GM03348 (cell line): ENCODE measurements at places on chromosomes 2 and 18.
A peak's percentile ranks its signal among the peaks of the same experiment; 100 is the strongest.

DNA sequence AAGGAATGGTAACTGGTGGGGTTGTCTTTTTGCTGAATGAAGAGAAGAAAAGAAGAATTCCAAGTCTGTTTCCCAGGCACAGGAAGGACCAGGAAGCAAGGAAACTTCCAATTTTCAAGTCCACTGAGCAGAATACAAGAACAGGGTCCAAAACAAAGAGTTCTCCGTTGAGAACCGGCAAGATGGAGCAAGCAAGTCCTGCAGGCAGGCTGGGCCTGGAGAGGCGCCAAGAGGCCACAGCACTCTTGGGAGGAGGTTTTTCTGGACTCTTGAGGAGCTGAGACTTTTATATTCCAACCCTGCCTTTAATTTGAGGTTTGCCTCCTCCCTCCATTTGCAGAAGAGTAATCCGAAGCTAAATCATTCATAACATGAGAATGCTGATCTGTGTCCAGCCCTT lies 224.5 kb downstream of the IKZF2 start:
- no peak for DNase-seq

DNA sequence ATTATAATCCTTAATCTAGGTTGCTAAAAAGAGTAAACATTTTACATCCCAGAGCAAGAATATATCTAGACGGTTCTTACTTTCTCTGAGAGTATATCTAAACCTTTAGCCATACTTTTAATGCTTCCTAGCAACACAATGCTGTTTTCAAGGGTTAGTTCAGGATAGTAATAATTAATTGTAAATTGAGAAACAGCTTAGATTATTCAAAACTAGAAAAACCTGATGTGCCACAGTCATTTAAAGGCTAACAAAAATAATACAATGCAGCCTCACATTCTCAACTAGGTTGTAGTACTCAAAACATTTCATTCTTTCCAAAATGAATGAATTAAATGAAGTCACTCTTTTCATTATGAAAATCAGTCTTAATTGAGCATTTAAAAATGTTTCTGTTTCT lies 103.2 kb upstream of the OTX1 start:
- no peak for DNase-seq

DNA sequence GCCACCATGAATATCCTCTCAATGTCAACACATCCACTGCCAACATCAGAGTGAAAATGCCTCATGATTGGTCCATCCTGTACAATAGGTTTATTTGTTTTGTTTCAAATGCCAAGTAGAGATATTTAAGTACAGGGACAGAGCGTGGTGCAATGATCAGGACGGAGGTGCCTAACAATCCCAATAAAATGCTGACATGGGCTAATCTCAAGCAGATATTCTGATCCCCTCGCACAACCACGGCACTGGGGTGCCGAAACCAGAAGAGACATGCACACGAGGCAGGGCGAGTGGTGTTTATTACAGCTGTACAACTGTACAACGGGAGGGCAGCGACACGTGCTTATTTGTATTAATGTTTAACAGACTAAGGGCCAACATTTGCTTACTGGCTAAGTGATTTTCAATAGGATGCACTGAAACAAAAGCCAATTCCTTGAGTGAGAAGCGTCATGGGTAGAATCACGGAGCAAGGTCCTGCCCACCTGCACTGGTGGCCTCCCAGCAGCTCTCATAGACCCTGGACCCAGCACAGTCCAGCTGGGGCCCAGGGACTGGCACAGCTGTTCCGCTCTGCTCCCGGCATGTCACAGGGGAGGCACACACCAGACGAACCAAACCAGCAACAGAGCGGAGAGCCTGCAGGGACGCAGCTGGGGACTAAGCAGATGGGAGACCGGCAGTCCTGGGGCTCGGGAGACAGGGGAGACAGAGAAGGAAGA lies 101.4 kb downstream of the HDAC4 start:
- DNase-seq = no peak

- no peak for DNase-seq
Observed at GRCh38 chr18:46696268-46696667, 39.2 kb upstream of the LOXHD1 start.

GRCh38 chr2:109128048-109128615 lies 873 bp upstream of the SH3RF3 start:
- DNase-seq = peak; percentile 96

DNA sequence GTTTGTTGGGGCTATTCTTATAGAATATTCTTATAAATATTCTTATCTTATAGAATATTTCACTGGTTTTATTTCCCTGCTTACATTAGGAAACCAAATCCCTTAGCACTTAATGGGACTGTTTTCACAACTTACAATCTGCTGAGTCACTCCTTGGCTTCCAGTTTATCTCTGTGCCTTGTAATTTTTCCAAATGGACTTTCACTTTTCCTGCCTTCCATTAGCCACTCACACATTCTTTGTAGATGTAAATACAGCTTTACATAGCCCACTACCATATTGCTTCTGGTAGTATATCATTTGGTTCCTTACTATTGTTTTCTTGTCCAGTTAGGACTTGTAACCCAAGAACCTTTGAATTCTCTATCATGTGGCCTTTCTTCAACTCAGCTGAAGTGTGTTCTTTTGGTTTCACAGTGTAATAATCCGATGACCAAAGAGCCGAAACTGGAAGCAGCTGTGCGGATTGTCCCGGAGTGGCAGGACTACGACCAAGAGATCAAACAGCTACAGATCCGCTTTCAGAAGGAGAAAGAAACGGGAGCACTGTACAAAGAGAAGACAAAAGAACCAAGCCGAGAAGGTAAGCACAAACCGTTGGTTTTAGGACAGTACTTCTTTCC lies 96.1 kb downstream of the UGGT1 start:
- peak; percentile 71 for DNase-seq

DNA sequence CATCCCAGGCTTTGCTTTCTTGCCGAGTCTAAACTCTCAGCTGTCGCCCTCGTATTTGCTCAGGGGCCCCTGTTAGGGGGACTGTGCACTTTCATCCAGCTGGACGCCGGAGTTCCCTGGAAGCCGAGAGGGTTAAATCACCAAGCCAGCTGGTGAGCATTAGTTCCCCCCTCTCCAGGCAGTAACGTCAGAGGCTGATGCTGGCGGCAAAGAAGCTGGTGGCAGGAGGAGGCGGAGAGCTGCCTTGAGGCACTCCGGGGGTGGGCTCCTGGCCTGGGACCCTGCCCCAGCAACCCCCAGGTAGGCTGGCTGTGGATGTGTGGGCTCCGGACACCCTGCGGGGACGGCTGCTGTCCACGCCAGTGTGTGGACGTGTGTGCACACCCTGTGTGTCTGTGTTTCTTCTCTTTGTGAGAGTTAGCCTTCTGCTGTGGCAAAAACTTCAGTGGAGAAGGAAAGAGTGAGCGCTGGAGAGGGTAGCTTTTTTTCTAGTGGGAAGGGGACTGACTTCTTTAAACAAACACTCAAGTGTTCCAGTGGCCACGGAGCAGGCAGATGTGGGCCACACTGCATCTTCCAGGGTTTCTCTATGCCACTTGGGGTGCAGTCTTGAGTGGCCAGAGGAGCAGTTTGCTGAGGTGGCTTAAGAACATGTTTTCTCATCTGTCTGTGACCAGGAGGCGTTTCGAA lies 84.7 kb downstream of the GLI2 start:
- DNase-seq = peak; percentile 63

- no peak for DNase-seq
Observed at GRCh38 chr2:239522002-239522739, 121.4 kb upstream of the HDAC4 start.

GRCh38 chr2:232880764-232881351 lies 10.8 kb downstream of the SNORC start:
- DNase-seq = no peak

DNA sequence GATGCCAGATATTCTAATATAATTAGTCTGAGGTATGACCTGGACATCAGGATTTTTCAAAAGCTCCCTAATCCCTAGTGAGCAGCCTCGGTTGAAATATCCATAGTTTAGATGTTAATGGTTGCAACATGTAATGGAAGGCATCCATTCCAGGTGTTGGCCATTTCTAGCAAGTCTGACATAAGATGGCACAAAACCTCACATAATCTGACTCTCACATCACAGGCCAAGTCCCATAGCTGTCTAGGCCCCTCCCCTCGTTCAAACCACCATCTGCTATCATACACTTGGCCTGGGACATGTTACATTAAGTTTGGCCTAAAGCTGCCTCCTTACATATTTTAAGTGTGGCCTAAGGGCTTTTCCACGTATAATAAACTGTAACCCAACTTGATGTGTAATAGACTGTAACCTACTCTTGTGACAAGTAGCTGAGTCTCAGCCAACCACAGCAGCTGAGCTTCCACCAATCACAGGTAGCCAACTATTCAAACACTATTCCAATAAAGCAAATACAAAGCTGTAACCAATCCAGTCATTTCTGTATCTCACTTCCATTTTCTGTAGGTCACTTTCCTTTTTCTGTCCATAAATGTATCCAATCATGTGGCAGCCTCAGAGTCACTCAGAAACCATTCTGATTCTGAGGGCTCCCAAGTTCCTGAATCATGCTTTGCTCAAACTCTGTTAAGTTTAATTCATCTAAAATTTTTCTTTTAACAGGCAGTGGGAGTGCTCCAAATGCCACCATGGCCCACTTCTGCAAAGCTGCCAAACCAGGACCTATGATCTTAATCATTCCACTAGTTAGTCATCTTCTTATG lies 59.4 kb downstream of the ADD2 start:
- DNase-seq = no peak

DNA sequence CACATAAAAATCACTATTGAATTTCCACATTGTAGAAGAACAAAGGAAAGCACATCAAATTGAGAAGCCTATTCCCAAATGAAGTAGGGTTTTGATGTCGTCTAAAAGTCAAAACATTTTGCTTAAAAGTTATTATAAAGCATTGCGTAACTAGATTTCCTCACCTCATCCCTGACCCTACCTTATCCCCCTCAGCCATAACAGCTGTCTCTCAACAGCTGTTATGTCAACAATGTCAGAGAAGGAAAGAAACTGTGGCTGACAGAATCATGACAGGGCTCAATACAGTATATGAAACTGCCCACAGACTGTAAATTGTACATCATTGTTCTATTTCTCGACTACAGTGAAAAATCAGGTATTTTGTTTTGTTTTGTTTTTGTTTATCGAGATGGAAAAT lies 63.0 kb upstream of the ACVR1C start:
- no peak for DNase-seq

DNA sequence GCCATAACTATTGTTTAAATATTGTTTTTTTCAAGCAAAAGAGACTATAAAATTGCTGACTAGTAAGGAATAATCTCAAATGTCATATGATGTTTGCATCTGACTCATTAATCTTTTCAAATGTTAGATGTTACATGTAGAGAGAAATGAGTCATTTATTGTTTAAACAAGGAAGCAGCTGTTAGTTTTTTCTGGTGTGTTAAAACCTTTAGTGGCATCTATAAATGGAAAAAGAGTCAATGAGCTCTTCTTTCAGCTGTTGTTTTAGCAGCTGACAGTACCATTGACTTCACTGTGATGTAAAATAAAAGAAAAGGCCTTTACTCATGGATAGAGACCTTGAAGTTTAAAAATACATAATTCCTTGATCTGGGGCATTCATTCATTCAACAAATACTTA lies 1.8 kb upstream of the KLHL41 start:
- peak; percentile 23 for DNase-seq

- DNase-seq = peak; percentile 29
Observed at GRCh38 chr2:72325592-72326422, 178.1 kb upstream of the CYP26B1 start.

DNA sequence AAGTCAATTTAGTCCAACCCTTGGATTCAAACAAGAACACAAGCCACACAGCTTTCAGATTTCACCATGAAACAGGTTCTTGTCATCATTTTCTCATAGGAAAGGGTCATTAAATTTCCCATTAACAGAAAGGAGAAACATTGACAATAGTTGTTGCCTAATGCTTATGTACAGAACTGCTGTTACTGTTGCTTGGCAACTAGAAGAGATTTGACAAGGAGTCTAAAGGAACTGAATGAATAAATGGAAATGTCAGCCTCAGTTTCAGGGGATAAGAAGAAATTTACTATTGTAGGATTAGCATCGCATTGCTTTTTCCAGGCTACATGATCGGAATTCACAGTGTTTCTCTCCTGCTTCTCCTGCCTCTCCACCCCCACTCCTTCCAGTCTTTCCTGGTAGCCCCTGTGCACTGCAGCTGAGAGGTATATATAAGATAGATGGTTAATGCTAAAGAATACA lies 90.3 kb downstream of the SPATS2L start:
- DNase-seq = no peak

DNA sequence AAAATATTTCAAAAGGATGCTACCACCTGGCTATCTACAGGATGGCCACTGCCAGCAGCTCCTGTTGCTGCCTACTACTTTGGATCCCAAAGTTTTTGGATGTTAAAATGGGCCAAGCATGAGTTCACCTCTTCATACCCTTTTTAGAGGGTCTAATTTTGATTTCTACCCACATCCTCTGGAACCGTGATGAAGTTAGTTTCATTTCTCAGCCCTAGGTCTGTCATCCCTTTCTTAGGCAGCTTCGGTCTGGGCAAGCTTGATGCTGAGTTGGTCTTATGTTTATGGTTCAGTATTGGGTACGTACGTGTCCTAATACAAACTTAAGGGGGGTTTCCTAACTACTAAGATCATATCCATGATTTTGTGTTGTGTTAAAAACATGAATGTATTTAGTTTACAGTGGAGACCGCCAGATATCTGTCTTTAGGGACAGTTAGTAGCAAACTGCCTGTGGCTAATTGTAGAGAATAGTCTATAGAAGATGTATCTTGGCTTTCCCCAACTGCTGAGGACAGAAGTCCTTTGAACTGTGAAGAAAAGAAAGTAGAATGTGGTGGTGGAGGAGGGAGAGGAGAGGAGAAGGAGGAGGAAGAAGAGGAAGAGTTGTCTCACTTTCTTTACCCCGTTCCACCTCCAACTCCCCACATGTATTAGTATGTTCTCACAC lies 184.9 kb downstream of the UBE2E3 start:
- no peak for DNase-seq

GRCh38 chr18:57561728-57562423 lies 24.6 kb downstream of the FECH start:
- peak; percentile 71 for DNase-seq

DNA sequence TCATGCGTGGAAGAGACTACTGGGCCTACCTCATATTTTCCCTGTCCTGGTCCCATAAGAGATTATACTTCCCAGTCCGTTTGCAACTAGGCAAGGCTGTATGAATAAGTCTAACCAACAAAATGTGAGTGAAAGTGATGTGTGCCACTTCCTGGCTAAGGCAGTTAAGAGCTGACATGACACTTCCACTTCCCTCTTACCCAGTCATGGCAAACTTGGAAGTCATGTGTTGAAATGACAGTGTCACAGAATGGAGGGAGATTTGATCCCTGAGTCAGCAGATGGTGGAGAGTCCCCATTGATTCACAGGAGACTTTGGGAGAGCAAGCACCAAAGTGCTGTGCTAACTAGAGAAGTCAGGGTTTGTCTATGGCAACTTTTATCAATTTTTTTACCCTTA lies 36.4 kb downstream of the TACR1 start:
- DNase-seq = no peak

GRCh38 chr18:22485808-22486244 lies 68.1 kb upstream of the CTAGE1 start:
- no peak for DNase-seq

DNA sequence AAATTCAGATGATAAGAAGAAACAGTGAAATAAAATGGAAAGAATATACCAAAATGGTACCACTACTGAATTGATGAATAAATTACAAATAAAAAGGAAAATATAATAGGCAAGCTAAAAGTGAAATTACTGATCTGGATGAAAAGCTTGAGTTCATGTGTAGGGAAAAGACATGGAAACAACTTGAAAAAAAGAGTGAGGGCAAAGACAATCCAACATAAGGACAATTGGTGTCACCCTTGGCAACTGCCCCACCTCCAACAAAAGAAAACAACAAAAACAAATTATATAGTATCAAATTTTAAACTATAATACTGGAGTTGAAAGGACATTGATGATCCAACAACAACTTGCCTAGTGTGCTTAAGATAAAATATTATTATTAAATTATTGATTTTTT lies 37.6 kb downstream of the PPP1R1C start:
- no peak for DNase-seq
